ENCODE measurements at places on chromosomes 12 and 14.
A peak's percentile ranks its signal among the peaks of the same experiment; 100 is the strongest.

GRCh38 chr14:81018251-81018650 is 62.8 kb downstream of the TSHR start:
- no peak for DNase-seq

DNA sequence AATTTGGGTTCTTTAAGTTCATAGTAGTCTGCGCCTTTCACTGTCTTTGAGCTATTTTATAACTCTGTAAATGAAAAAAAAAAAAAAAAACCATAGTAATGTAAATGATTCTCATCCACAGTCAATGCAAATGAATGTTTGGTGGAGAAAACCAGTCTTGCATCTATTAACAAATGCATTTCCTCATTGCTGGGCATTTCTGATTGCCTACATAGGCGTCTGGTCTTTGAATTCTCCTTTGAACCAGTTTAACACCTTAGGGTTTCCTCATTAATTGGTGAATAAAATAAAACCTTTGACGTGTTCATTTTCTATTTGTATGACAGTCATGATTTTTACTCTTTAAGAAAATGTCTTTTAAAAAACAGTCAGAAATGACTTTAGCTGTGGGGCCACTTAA is 114.8 kb downstream of the C12orf75 start:
- DNase-seq: peak; percentile 51

DNA sequence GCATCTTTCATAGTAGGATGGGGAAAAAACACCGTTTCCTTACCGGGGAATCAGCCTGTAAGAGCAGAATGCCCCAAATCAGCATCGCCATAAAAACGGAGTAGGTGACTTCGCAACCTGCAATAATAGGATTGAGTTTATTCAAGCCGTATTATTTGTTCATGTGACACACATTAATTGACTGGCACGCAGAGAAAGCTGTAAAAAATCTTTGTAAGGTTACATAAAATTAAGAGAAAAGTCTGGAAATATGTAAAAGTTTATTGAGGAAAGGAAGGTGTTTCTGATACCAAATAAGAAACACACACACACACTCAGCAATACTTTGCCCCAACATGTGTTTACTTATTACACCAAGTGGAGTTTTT is 628 bp upstream of the CAPRIN2 start:
- no peak for DNase-seq

GRCh38 chr12:68310370-68310769 is 21.8 kb downstream of the MDM1 start:
- DNase-seq: peak; percentile 62

DNA sequence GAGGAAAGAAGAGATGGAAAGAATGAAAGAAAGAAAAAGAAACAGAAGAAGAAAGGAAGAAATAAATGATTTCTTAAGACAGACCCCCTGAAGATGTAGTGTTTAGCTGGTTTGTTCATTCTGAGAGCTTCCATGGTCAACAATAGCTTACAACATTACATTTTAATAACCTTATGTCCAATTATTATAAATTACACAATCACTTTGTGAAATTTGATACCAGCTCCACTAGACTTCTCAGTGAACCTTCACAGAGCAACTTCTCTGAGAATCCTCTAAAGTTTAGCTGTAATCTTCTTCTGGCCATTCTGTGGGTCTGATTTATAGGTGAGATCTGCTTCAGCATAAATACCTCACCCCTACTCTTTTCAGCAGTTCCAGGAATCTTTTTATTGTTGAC is 27.9 kb downstream of the SIX1 start:
- DNase-seq: no peak

All from cardiac fibroblast (primary cell).